ENCODE measurements at places on chromosomes 1 and 21. TPM values are rescaled to one million over a fixed set of nuclear protein-coding genes. Genes with fewer than 3 reads are reported as not detected.

DNA sequence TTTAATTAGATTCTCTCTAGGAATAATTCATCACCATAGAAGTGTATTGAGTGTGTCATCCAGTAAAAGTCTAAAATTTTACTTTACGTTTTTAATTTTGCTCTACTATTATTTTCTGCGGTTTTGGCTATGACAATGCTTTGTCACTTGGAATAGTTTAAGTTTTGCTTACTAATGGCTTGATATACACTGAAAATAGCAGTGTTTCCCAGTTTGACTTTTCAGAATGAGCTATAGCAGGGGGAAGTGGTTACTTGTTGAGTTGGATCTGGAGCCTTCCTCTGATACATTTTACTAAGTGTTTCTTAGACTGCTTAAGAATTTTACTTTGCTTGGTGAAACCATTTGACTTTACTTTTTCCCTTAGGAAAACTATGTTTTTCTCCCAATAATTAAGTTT, 5.0 kb downstream of the DNAJC16 start:
- DNase-seq: no peak

- no peak for DNase-seq
Observed at GRCh38 chr1:158800526-158800925, 19.5 kb upstream of the OR6N2 start.

DNA sequence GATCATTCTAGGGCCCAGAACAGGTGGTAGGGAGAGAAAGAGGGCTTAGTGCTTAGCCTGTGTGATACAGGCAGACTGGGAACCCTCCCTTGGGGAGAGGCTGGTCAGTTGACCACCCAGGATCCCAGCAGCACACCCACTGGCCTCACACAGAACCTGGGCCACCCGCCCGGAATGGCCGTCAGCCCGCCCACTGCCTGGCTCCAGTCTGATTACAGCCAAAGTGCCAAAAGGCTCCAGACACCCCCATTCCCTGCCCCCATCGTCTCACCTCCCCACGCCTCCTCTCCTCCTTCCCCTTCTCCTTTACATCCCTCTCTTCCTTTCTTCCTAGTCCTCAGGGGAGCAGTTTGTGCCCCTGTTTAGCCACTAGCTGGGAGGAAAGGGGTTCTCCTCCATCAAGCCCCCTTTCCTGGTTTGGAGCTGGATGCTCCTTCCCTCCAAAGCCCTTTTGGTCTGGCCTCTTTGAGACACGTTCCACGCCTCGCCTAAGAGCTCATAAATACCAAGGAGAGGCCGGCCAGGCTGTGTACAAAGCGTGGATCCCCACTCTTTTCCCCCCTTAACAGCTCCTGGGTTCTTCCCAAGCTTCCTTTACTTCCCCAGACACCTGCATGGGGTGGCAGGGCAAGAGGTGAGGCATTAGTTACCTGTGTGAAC, 4.6 kb upstream of the WNT2B start:
- no peak for DNase-seq

DNA sequence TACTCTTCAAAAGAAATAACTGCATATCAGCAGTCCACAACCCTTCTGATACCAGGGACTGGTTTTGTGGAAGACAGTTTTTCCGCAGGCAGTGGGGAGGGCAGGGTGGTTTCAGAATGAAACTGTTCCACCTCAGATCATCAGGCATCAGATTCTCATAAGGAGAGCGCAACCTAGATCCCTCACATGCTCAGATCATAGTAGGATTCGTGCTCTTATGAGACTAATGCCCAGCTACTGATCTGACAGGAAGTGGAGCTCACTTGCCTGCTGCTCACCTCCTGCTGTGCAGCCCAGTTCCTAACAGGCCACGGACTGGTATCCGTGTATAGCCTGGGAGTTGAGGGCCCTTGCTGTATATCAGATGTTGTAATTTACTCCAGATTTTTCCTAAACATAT, 11.5 kb downstream of the RO60 start:
- no peak for DNase-seq

DNA sequence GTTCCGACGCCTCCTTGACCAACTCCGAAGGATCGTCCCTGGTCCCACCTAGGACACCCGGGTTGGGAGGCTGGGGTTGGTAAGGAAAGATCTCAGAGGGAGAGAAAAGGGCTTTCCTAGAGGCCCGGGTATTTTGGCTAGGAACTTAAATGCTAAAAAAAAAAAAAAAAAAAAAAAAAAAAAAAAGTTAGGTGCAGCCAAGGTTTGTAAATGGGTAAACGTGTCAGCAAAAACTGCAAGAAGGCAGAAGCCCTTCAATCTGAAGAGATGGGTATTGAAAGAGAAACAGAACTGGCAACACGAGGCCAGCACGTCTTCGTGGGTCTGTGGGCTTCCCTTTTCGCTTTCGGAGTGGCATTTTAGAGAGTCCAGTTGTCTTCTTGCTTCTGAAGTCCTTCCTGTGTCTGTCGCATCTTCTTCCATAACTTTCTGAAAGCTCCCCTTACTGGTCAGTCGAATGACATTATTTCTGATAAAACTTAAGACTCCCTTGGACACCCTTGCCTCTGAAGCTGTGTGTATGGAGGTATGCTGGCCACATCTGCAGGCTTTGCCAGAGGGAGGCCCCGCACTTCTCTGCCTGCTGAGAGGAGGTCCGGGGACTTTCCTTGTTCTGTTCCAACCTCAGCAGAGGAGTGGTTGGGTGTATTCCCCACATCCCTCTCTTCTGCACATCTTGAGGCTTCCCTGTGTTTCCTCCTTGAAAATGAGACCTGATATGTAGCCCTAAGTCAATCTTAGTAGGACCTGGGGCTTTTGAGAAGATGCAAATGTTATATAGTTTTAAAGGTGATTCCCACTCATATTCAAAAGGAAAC, 745 bp downstream of the RCSD1 start:
- no peak for DNase-seq

DNA sequence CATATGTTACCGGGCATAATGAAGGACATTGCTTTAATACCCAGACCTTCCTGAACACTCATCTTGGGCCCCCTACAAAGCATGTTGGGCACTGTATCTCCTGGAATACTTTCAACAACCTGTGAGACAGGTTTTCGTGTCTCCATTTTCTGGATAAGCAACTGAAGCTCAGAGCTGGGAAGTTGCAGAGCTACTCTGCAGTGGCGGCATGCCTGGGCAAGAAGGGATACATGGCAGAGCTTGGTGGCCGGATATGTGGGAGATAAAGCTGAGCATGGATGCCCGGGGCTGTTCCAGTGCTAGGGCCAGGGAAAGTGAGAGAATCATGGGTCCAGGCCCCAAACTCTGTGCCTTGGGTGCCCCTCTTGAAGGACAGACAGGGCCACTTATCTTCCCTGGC, 71.6 kb upstream of the KCND3 start:
- no peak for DNase-seq

DNA sequence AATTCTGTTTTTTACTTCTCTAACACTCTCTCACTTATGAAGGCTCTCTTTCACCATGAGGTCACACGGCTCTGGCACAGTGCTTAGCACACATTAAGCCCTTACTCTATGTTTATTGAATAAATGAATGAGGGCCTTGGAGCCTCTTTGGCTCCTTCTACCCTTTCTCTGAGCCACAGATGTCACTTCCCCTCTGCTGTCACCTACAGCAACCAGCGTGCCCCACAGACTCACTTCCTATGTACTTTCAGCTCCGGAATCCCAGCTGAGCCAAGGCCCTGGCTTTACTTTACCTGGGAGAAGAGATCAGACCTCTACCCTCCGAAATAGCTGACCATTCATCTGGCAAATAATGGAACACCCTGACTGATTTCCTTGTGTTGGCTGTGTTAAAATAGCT, 53.7 kb upstream of the HMCN1 start:
- no peak for DNase-seq

LCE6A gene
- not detected for total RNA-seq

DNM3 gene
- 1.7 TPM for total RNA-seq

KPRP gene
- total RNA-seq: not detected

MRPS6 gene
- total RNA-seq: 113 TPM

GPR3 gene
- 1.7 TPM for total RNA-seq

UTP11 gene
- total RNA-seq: 45.4 TPM

SPATA21 gene
- total RNA-seq: not detected

MSH4 gene
- total RNA-seq: not detected

CD164L2 gene
- total RNA-seq: not detected

Measured in Caki2 (cell line).